ENCODE measurements at places on chromosomes 1 and 21.
A peak's percentile ranks its signal among the peaks of the same experiment; 100 is the strongest.

GRCh38 chr1:47699492-47700235, 261.8 kb downstream of the FOXD2 start:
- DNase-seq: no peak

DNA sequence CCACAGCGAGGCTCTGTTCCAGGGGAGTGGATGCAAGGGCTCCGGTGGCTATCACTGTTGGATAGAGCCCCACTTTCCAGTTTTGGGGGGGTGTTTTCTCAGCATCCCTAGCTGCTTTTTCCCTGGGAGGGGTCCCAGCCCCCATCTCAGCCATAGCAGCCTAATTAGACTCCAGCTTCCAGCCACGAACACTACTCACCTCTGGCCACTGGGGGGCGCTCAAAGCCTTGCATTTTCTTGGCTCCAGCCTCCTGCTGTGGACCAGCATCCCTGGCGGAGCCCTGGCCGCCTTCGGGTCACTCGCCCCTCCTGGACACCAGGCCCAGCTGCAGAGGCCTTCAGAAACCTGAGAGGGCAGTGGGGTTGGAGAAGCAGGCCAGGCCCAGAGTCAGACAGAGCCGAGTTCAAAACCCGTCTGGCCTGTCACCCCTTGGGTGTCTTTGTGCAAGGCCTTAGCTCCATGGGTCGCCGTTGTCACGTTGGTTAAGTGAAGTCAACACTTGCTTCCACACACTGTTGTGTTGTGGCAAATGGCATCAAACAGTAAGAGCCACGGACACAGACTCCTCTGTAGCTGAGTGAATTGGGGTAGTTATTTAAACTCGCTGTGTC, 93.5 kb upstream of the ACTL8 start:
- DNase-seq: peak; percentile 10

GRCh38 chr1:39892601-39893595, 8.8 kb downstream of the MYCL start:
- no peak for DNase-seq

DNA sequence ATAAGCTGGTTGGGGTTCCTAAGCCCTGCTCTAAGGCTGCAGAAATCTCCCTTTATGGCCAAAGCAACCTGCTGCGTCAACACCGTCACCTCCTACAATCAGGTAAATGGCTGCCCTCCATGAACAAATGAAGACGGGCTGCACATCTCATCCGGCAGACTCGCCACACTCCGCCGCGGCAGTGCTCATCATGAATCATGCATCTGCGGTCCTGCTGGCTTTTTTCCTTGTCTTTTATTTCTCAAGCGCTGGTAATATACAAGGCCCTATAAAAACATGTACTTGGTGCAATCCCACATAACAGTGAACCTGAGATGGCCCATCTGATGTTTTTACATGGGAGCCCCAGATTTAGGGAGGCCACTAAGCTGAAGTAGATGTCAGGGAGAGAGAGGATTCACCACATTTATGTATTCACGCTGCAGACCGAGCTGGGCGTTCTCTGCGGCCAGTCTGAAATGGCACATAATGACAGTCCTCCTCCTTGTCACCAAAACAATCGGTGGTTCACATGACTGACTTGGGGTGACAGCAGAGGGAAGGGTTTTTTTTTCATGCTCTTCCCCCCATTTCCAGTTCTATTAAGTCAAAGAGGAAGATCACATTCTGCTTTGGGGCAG, 91.6 kb downstream of the KAZN start:
- no peak for DNase-seq

DNA sequence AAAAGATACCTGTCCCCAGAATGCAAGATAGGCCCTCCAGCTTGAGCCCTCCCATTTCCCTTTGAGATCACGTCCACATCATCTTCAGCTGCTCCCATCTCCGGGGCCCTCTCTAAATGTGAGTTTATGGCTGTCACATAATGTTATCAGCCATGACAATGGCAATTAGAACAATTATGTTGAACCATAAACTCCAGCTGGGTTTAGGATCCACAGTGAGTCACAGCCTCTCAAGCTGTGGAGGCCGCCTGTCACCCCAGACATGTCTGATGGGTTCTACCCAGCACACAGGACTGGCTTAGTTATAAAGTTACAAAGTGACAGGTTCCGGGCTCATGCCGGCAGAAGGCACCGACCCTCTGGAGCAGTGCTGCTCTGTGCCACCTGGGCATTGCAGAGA, 597.3 kb downstream of the PTPRU start:
- no peak for DNase-seq

DNA sequence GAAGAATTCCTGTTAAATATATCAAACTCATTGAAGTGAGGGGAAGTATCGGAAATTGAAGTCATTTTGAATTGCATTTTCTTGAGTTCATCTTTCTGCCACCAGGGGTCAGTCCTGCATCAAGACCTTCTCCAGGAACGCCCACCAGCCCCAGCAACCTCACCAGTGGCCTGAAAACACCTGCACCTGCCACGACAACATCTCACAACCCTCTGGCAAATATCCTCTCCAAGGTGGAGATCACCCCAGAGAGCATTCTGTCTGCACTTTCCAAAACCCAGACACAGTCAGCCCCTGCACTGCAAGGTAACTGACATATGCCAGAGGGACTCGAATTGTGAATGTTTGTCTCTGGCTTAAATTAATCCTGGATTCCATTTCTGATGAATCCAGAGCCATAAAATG, 22.8 kb upstream of the TARS2 start:
- peak; percentile 58 for DNase-seq

- DNase-seq: no peak
Observed at GRCh38 chr1:230381585-230381984, 44.5 kb downstream of the PGBD5 start.

DNA sequence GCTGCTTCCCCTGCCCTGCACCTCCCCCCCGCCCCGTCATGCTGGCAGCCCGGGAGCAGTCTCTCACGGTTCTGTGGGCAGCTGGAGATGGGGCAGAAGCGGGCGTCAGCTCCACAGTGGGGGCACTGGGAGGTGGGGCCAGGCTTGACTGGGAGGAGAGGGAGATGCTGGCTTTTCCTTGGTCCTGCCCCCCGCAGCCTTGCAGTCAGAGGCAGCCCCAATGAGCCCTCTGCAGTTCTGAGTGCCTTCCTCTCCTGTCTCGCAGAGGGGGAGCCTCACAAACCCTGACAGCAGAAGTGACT, 21.7 kb downstream of the ARHGEF10L start:
- DNase-seq: no peak

DNA sequence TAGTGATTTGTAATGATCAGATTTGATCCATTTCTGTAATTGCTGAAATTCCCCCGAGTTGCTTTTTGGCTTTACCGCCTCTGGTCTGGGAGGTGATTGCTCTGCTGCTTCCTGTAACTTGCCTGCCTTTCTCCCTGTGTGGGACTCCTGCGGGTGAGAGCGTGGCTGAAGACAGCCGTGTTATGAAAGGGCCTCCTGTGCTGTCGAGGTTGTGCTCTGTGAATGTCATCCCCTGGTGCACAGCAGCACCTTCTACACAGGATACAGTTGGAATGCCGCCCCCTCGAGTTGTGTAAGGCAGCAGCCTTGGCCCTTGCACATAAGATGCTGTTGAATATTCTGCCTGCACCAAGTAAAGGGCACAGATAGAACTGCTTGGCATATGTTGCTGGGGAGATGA, 5.9 kb downstream of the SOD1 start:
- no peak for DNase-seq

Measured in activated T-helper 9 cell treated with anti-CD3 and anti-CD28 coated beads, Interleukin-2, amount 50 U/mL, for 16 hours (primary cell).